Upper lobe of right lung (tissue), 1 donor: ENCODE measurements at places on chromosomes 5 and 9. TPM values are rescaled to one million over a fixed set of nuclear protein-coding genes. Genes with fewer than 3 reads are reported as not detected.

GRCh38 chr5:158163451-158164295 lies 304.7 kb upstream of the CLINT1 start:
- H3K36me3 ChIP-seq, result no peaks in the 10 kb centered on the region
- H3K27ac ChIP-seq, result no peak overlapping the region
- no peaks in the 10 kb centered on the region for H3K27me3 ChIP-seq
- H3K4me1 ChIP-seq, result no peaks in the 10 kb centered on the region
- no peak for DNase-seq

Gene C7
- total RNA-seq, result 302 TPM

DNA sequence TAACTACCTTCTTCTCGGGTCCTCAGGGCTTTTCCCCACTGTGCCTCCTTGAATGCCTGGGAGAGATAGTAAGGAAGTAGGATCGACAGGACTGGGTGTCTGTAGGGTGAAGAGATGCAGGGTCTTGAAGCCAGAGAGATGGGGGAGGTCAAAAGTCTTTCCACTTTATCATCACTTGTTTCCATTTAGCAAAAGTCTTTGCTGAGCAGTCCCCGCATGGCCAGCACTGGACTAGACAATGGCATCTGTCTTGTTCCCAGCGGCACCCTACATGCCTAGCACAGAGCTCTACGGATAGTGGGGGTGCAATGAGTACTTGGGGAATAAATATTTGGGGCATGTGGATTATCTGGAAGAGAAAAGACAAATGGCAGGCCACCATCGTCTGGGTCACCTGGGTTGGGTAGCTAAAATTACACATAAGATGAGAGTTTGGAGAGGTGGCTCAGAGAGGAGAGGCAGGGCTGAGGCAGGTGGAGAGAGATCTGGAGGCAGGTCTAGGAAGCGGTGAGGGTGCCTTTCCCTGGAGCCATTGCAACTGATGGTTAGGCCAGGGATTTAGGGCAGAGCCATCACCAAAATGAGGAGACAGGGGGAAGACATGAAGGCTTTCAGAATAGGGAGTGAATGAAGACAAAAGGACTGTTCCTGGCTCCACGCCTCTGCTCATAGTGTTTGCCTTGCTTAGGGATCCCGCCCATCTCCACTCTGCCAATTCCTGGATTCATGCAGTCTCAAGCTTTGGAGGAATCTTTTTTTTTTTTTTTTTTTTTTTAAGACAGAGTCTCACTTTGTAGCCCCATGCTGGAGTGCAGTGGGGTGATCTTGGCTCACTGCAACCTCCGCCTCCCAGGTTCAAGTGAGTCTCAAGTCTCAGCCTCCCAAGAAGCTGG lies 250.8 kb upstream of the KLF4 start:
- H3K4me1 ChIP-seq, result peaks cover 14% of the 10 kb centered on the region
- H3K36me3 ChIP-seq, result no peaks in the 10 kb centered on the region
- no peak for DNase-seq
- H3K4me3 ChIP-seq, result no peak overlapping the region

Gene POU5F2
- 1.6 TPM for total RNA-seq

Gene KCNMB1
- 1.5 TPM for total RNA-seq

DNA sequence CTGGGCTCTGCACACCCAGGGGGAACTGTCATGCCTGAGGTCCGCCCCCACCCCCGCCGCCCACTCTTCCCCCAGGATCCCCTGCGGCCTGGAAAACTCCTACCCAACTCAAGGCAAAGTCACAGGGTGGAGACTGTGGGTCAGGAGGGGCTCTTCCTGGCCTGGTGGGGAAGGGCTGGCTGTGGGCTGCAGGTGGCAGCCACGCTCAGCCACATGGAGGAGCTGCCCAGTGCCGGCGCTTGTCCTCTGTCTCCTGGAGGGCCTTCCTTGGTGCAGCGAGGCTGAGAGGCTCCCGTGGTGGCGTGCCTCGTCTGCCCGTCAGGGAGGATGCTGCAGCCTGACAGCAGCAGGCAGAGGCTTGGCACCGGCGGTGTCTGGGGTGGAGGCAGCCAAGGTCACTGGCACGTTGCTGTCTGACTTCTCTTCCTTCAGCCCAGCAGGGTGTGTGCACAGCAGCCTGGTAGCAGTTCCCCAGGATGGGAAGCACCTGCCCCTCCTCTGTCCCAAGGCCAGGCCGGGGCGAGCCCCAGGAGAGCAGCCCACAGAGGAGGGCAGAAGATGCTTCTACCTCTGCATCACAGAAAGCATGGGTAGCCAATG lies 78.1 kb downstream of the ADAMTS2 start:
- peaks cover 6% of the 10 kb centered on the region for H3K27me3 ChIP-seq
- no peaks in the 10 kb centered on the region for H3K36me3 ChIP-seq
- H3K27ac ChIP-seq, result no peak overlapping the region
- peak; percentile 57 for DNase-seq

DNA sequence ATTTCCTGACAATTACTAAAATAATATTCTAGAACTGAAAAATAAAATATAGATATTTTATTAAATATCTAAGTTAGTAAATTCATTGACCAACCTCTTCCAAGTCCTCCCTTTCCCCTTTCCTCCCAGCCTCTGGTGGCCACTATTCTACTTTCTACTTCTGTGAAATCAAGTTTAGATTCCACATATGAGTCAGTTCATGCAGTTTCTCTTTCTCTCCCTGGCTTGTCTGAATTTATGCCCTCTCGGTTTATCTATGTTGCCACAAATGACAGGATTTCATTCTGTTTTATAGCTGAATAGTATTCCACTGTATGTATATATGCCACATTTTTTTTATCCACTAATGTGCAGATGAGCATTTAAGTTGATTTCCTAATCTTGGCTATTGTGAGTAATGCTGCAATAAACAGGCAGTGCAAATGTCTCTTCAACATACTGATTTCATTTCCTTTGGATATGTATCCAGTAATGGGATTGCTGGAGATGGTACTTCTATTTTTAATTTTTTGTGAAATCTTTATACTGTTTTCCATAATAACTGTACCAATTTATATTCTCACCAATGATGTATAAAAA lies 52.3 kb downstream of the WDR36 start:
- H3K27me3 ChIP-seq, result no peaks in the 10 kb centered on the region
- DNase-seq, result no peak
- H3K4me1 ChIP-seq, result no peaks in the 10 kb centered on the region
- no peak overlapping the region for H3K27ac ChIP-seq

GRCh38 chr5:167642779-167643517 lies 648.5 kb upstream of the WWC1 start:
- no peaks in the 10 kb centered on the region for H3K27me3 ChIP-seq
- no peaks in the 10 kb centered on the region for H3K4me1 ChIP-seq
- H3K36me3 ChIP-seq, result no peaks in the 10 kb centered on the region
- DNase-seq, result no peak
- no peak overlapping the region for H3K27ac ChIP-seq
- no peak overlapping the region for H3K4me3 ChIP-seq

Gene AGGF1
- total RNA-seq, result 22.3 TPM

GRCh38 chr5:93053825-93054224 lies 527.2 kb downstream of the NR2F1-AS1 start:
- no peaks in the 10 kb centered on the region for H3K4me1 ChIP-seq
- no peak overlapping the region for H3K4me3 ChIP-seq
- no peaks in the 10 kb centered on the region for H3K36me3 ChIP-seq
- DNase-seq, result no peak

GRCh38 chr9:971901-972500 lies 4.5 kb upstream of the DMRT3 start:
- peaks cover 18% of the 10 kb centered on the region for H3K4me1 ChIP-seq
- H3K27ac ChIP-seq, result no peak overlapping the region
- H3K4me3 ChIP-seq, result peak overlapping the region; percentile 36

Gene SPAAR
- total RNA-seq, result 13.5 TPM

Gene PRLR
- total RNA-seq, result 1.6 TPM

DNA sequence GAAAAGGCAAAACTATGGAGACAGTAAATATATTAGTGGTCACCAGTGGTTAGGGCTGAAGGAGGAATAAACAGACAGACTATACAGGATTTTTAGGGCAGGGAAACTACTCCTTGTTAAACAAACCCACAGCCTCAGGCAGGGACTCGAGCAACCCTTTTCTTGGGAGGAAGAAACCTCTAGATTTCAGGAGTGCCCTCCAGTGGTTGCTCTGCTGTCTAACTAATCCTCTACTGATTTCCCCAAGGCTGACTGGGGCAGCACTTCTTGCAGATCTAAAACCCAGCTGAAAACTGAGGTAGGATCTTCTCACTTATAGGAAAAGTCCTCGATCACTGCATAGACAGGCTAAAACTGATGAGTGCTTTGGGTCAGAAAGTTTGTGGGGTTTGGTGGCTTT lies 176.8 kb downstream of the ISOC1 start:
- no peak for DNase-seq
- no peak overlapping the region for H3K4me3 ChIP-seq
- H3K27me3 ChIP-seq, result no peaks in the 10 kb centered on the region
- H3K36me3 ChIP-seq, result no peaks in the 10 kb centered on the region
- no peaks in the 10 kb centered on the region for H3K4me1 ChIP-seq

- H3K36me3 ChIP-seq, result no peaks in the 10 kb centered on the region
- H3K4me3 ChIP-seq, result peak overlapping the region; percentile 1
- DNase-seq, result peak; percentile 64
- peak overlapping the region; percentile 53 for H3K27ac ChIP-seq
Measured at GRCh38 chr5:67095346-67096171, 101.0 kb downstream of the CD180 start.
